Thoracic aorta (tissue), 2 donors: ENCODE measurements at places on chromosomes 12 and 14.

- DNase-seq, result no peak
Measured at GRCh38 chr14:105071326-105071725, 6.1 kb upstream of the GPR132 start.

DNA sequence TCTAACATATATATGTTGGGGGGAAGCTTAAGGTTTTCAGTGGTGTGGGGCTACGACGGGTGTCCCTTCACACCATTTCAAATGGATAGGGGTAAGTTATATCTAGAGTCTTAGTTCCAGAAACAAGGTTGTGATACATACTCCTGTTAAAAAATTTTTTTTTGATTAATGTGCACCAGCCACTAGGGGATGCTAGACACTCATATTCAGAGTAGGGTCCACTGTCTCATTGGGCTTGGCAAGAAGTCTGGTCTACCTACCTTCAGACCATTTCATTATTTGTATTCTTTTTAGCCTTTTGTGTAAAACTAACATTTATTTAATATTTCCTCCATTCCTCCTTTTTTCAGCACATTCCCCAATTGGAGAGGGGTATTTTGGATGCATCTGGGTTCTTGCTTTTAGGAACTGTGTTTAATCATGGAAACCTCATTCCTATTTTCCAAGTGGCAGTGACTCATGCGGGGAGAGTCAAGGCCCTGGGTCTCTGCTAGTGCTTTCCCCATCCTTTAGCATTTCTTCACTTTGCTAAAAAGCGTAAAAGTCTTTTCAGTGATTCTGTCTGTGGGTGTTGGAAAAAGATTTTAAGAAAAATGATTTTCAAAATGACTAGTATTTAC lies 33.4 kb downstream of the ANO4 start:
- DNase-seq, result no peak

- no peak for DNase-seq
Measured at GRCh38 chr12:130068741-130069140, 93.5 kb upstream of the FZD10 start.

DNA sequence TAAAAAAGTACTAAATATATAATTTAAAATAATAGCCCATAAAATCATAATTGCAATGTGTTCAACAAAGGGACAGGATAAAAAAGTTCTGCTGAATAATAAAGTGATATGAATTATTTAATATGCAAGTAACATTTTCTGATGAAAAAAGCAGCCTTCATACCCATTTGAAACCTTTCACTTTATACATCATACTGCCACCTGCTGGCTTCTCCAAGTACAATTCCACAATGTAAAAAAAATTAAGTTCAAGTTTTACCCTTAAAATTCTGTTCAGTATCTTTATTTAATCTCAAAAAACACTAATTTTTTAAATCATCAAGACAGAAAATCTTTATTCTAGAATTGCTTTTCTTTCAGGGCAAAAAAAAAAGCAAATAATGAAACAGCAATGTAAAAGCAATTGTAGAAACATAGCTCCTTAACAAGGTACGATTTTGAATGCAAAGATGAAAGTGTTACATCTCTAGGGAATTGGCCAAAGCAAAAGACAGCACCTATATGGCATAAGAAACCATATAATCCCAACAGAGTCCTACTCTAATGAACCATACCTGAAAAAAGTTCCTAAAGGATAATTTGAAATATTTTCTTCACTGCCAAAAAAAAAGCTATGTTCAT lies 15.0 kb downstream of the MDM1 start:
- no peak for DNase-seq

- DNase-seq, result no peak
Measured at GRCh38 chr12:92007787-92008186, 137.9 kb downstream of the BTG1 start.

DNA sequence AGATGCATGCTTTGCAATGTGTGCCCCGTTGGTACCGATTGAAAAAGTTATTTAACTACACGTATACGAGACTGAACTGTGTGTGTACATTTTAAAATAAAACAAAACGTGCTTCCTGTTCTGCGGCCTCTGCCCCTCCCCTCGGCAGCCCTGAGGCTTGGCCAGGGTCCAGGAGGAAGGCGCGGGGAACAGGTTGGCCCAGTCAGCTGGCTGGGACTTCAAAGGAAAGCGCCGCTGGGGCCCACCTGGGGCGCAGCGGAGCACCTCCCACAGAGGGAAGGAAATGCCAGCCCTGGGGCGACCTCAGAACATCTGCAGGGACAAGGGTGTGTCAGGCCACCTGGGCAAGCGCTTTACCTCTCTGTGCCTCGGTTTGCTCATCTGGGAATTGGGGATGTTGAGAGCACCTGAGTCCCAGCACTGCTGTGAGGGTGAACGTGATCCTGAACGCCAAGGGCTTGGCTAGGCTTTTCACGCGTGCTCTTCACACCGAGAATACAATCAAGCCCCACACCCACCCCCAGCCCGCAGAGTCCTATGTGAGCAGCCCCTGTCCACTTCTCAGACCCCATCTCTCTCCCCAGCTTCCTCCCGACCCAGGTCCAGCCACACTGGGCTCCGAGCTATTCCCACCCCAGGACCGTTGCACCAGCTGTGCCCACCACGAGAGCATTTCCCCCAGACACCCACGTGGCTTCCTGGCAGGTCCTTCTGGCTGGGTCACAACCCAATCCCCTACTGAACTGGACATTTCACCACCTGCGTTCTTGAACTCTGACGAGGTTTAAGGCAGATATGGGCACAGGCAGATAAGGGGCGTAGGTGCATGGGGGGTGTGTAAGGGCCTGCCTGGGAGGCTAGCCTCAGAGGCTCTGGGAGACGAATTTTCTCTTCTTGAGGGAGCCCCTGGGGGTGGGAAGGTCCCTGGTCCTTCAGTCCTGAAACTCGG lies 41.9 kb upstream of the NCOR2 start:
- no peak for DNase-seq

DNA sequence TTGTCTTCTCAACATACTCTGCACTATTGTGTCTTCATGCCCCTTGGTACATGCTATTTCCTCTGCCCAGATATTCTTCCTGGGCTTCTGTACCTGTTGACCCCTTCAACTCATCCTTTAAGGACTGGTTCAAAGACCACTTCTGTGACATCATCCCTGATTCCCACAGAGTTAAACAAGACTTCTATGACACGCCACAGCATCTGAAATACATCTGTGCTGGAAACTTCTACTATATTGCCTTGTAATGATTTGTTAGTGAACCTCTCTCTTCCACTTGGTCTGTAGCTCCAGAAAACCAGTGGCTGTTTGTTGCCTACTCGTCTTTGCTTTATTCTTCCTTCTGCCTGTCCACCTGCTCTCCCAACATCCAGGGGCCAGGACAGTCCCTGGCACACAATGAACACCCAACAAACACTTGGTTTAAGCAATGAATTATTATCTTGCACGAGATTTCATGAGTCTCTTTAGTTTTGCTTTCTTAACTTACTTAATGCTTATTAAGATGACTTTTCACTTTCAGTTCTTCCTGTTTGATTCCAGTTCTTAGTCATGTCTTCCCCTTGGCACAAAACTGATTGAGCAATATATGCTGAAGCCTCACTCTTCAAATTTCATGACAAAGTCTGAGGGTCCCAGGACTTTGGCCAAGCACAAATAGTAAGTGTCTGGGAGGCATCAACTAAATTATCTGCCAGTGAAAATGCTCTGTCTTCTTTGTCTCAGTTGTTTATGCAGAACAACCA lies 485.9 kb downstream of the APAF1 start:
- DNase-seq, result no peak

DNA sequence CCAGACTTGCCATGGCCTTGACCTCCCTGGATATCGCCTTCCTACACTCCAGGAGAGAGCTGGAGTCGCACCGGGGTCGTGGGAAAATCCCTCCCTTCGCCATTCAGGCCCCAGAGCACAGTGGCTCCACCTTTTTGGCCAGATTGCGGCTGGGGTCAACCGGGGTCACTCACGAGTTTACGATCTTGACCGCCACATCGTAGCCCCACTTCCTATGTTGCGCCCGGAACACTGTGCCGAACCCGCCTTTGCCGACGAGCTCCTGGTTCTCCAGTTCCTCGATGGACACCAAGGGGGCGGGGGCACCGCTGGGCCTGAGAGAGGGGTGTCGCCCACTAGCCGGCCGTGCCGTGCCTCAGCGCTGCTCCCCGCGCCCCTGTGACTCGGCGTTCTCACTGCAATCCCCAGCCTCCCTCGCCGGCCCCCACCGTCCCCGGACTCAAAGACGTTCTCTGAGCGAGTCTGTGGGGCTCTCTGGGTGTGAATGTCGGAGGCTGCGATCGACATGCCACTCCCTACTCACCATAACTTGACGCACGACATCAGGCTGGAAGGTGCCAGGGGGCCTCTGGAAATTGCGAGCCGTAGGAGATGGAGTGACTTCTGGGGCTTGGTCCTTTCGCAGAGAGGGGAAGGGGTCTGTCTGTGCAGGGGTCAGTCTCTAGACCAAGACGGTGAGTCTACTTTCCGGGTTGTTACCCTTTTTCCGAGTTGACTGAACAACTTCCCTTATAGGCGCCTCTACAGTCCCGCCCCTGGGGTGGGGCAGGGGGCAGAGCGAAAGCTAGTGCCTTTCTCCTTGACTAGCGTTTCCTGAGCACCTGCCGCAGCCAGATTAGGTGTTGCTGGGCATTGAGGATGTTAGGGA lies at the start of gene RIPK3:
TSS of gene RIPK3 (minus strand) at position 708 of the 868 bp plus-strand sequence. CDS start at position 543, 165 bp downstream.
- no peak for DNase-seq

GRCh38 chr12:109098183-109098604 lies 797 bp downstream of the UNG start:
- DNase-seq, result no peak
